Bronchus fibroblast of lung (primary cell): ENCODE measurements at places on chromosomes 6 and 20. TPM values are rescaled to one million over a fixed set of nuclear protein-coding genes. Genes with fewer than 3 reads are reported as not detected.

TUBB2B gene
- 40.7 and 41.9 TPM in 2 replicates for total RNA-seq

GTSF1L gene
- total RNA-seq, result not detected in 2 replicates

TMEM14A gene
- 36.4 and 49.8 TPM in 2 replicates for total RNA-seq

BMP5 gene
- total RNA-seq, result 1.9 and 2.0 TPM in 2 replicates

SLC32A1 gene
- total RNA-seq, result not detected in 2 replicates

KHDC1L gene
- not detected in 2 replicates for total RNA-seq

DCDC2 gene
- total RNA-seq, result not detected in 2 replicates

RGS17 gene
- total RNA-seq, result 7.0 and 8.2 TPM in 2 replicates

ELOVL4 gene
- 5.1 and 6.4 TPM in 2 replicates for total RNA-seq

FABP7 gene
- not detected in 2 replicates for total RNA-seq

EMILIN3 gene
- 0.30 and 0.34 TPM in 2 replicates for total RNA-seq

WFDC12 gene
- total RNA-seq, result not detected in 2 replicates

NXT1 gene
- total RNA-seq, result 42.5 and 45.5 TPM in 2 replicates

MEI4 gene
- not detected in 2 replicates for total RNA-seq

HDGFL1 gene
- not detected in 2 replicates for total RNA-seq

CYP24A1 gene
- total RNA-seq, result 0.17 TPM in 1 of 2 replicates, not detected in the other

RIPPLY2 gene
- 0.74 TPM in 1 of 2 replicates, not detected in the other for total RNA-seq

THBD gene
- total RNA-seq, result 1.5 and 1.6 TPM in 2 replicates

EPM2A gene
- total RNA-seq, result 4.5 and 5.9 TPM in 2 replicates

UST gene
- 7.1 and 8.0 TPM in 2 replicates for total RNA-seq

ACAT2 gene
- total RNA-seq, result 154 and 160 TPM in 2 replicates

GID8 gene
- total RNA-seq, result 16.5 and 17.5 TPM in 2 replicates

SMPDL3A gene
- 4.2 and 5.0 TPM in 2 replicates for total RNA-seq
